Activated CD8-positive, alpha-beta T cell treated with anti-CD3 and anti-CD28 coated beads, Interleukin-2, amount 10 ng/mL, durations not matched to agents 7 days and 5 days (primary cell): ENCODE measurements at places on chromosomes 5 and 9. TPM values are rescaled to one million over a fixed set of nuclear protein-coding genes. Genes with fewer than 3 reads are reported as not detected.

DNA sequence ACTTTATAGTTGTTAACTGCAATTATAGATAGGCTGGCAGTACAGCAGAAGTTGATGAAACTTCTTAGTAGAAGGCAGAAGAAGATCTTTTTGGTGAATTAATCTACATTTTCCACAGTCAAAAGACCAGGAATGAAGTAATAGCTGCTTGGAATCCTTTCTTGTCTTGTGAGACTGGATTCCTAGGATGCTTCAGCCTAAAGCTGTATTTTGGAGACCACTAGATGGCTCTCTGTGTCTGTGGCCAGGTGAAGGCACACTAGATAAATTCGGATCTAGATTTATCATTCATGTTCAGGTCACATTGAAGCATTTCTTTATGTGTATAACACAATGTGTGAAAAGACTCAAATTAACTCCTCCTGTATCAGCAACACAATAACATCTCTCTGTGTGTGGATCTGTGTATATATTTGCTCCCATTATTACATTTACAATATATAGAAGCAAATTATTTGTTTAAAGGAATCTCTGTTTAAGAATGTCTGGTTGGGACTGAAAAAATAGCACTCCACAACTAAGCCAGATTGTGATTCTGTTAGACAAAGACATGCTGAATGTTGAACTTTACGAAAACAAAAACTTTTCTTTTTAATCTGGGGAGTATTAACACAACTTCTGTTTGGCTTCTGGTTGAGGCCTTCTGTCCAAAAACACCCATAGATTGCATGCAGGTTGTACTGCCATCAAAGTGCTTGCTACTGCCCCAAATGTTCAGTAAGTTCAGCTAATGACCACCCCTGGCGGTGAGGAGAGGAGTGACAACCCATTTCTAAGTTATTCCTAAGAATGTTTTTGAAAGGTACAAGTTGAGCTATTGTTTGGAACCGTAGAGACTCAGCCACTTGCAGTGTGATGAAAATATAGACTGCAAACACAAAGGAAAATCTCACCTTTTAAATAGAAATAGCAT lies 10.6 kb downstream of the GRIN3A start:
- no peak for DNase-seq

- DNase-seq, result no peak
Measured at GRCh38 chr9:32404856-32405255, 20.4 kb downstream of the ACO1 start.

GRCh38 chr5:116479776-116480675 lies 94.6 kb downstream of the SEMA6A start:
- DNase-seq, result no peak

- no peak for DNase-seq
Measured at GRCh38 chr5:174571662-174572397, 152.6 kb upstream of the MSX2 start.

DNA sequence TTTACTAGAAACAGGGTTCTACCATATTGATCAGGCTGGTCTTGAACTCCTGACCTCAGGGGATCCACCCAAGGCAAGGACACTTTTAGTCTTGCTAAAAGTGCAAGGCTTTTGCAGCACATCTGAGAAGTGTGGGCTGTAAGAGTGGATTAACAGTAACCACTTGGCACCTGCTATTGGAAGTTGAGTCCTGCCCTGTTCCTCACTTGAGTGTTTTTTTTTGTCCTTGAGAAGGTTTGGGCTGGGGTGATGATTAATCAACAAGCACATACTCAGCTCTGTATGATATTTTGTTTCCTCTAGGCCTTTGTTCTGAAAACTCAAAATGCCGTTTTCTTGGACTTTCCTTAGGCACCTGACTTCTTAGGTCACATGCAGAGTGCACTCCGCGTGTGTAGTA lies 37.4 kb downstream of the SNX30 start:
- no peak for DNase-seq

The LECT2 gene
- not detected for total RNA-seq

DNA sequence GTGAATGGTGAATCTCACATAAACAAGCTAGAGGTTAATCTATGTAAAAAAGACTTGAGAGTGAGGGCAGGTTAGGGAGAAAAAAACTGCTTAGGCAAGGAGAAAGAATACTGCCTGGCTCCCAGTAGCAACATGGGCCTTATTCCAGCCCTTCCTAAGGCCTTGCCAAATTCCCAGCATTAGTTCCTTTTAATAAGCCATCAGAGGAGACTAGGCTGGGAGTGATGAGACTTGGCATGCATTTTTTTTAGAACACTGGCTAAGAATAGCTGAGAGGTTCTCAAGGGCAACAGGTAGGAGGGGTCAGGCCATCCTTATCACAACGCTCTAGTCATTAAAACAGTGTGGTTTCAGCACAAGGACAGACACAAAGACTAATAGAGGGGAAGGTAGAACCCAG lies 20.9 kb upstream of the ZBTB43 start:
- DNase-seq, result no peak

The GGTA1 gene
- not detected for total RNA-seq

- no peak for DNase-seq
Measured at GRCh38 chr9:133977421-133978201, 14.5 kb downstream of the VAV2 start.

- no peak for DNase-seq
Measured at GRCh38 chr5:132259069-132259851, 1.8 kb downstream of the PDLIM4 start.

The PTGDS gene
- 1.2 TPM for total RNA-seq

The LCN12 gene
- total RNA-seq, result 1.0 TPM

The ENTREP1 gene
- not detected for total RNA-seq

The OR1J2 gene
- total RNA-seq, result not detected

GRCh38 chr5:136079195-136079985 lies 50.6 kb downstream of the TGFBI start:
- no peak for DNase-seq

- DNase-seq, result no peak
Measured at GRCh38 chr5:113214606-113215323, 220.0 kb downstream of the TSSK1B start.

GRCh38 chr5:40134883-40135520 lies 544.7 kb upstream of the PTGER4 start:
- no peak for DNase-seq
